ENCODE measurements at places on chromosomes 16 and 17.

GRCh38 chr17:27613433-27613832, 17.6 kb upstream of the LGALS9 start:
- no peak for DNase-seq

- DNase-seq, result no peak
Measured at GRCh38 chr16:66566051-66566901, at the start of gene CMTM1. Gene CMTM1, plus strand, starts transcription at chr16:66566439. Its CDS starts 75 bp downstream, at chr16:66566514.

DNA sequence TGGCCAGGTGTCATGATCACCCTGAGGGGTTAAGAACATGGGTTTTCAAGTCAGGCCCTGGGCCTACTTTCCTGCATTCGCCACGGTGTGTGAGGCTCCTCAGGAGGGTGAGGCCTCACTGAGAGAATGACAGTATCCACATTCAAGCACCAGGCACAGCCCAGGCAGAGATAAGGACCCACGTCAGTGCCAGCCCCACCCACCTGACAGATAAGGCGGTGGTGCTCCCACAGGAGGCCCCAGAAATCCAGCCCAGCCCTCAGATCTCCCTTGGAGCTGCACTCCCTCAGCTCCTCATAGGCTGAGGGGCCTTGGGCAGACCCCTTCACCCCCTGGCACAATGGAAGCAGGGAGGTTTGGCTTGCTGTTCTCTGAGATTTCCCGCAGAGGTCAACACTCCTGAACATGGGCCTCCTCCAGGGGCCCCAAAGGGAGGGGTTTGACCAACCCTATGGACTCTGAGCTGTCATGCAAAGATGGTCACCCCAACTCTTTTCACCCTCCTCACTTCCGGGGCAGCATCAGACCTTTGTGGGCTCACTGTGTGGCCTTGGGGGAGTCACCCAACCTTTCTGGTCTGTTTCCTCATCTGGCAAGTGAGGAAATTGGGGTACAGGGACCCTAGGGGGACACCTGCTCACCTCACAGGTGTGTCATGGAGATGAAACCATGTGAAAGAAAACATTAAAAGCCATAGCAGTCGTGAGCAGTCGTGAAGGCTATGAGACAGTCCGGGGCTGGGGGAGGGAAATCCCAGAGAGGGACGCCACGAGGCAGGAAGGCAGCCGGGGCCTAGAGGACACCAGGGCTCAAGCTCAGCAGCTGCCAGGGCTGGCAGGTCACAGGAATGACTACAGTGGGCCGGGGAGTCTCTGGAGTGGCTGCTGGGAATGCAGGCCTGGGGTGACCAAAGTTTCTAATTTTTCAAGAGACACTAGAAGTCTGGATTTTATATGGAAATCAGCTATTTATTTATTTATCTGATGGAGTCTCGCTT, 15.4 kb downstream of the PLLP start:
- DNase-seq, result no peak

- DNase-seq, result peak; percentile 57
Measured at GRCh38 chr17:66945147-66945835, 19.2 kb upstream of the CACNG4 start.

- DNase-seq, result no peak
Measured at GRCh38 chr17:82890339-82890730, 50.5 kb upstream of the ZNF750 start.

DNA sequence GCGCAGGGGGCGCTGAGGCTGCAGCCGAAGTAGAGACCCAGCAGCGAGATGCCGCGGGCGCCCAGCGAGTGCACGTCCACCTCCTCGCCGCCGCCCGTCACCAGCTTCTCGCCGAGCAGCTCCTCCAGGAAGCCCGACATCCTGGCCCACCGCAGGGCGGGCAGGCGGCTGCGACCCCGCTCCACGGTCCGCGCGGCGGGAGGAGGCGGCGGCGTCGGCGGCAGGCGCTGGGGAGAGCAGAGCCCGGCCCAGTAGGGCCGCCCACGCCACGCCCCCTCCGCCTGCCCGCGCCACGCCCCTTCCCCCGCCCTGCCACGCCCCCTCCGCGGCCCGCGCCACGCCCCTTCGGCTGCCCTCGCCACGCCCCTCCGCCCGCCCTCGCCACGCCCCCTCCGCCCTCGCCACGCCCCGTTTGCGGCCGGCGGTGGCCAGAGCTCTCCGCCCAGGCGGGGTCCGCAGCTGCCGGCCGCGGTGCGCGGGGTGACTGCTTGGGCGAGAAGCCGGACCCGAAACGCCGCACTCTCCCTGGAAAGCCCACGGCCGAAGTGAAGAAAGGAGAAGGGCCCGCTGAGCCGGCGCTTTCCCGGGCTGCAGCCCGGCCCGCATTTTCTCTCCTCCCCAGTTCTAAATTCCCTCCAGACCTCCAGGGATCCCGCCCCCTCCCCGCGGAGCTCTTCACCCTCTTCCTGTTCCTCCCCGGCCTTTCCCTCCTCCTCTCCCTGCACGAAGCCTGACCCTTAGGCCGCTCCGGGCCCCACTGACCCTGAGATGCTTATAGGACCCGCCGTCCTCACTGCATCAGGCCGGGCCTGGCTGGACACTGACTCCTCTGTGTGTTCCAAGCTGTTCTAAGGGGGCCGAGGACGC, at the start of gene NXN:
TSS of gene NXN (minus strand) at position 238 of the 867 bp plus-strand sequence.
- DNase-seq, result peak; percentile 76

DNA sequence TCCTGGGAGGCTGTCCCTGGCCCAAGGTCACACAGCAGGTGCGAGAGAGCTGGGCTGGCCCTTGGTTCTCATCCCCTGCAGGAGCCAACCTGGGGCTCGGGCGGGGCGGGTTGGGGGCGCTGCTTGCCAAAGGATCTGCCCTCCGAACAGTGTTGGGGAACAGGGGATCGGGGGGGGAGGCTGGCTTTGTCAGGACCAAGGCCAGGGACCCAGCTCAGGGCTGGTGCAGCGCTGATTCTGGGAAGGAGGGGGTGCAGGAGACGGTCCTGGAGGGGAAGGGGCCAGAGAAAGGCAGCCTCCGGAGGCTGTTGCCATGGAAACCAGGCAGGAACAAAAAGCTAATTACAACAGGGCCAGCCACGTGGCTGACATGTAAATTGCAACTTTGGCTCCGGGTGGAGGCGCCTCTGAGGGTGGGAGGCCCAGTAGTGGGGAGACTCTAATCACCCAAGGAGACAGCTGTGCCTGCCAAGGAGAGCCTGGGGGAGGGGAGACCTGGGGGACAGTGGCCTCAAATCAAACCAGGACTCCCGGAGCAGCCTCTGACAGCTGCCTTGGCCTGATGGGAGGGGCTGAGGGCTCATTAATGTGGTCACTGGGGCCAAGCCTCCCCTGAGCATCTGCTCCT, 1.3 kb downstream of the TUBB3 start:
- DNase-seq, result peak; percentile 71

- DNase-seq, result no peak
Measured at GRCh38 chr16:57518520-57518919, 17.9 kb downstream of the CCDC102A start.

DNA sequence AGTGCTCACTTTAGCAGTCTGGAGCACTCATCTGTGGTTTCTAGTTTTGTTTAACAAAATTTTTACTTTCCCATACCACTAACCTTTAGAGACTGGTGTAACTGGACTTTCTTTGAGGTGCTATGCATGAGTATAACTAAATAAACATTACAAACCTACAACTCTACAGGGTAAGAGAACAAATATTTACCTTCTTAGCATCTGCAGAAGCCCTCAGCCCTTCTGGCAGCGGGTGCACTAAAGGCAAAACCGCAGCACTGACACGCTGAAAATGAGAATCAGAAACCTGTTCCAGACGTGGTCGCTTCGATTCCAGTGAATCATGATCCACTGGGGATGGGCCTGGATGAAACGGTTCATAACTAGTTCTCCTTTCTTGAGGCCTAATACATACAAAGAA, 43.7 kb downstream of the NCOR1 start:
- peak; percentile 5 for DNase-seq

GRCh38 chr16:81578636-81579413, 134.2 kb downstream of the CMIP start:
- DNase-seq, result no peak

GRCh38 chr16:26169473-26169872, 477.7 kb downstream of the HS3ST4 start:
- no peak for DNase-seq

DNA sequence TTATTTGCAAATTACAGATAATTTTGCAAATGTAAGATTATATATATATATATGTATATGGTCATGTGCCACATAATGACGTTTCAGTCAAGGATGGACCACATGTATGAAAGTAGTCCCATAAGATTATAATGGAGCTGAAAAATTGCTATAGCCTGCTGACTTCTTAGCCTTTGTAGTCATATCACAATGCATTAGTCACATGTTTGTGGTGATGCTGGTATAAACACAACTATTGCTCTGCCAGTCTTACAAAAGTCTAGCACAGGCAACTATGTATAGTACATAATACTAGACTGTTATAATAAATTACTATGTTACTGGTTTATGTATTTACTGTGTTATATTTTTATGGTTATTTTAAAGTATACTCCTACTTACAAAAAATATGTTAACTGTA, 444.3 kb downstream of the KCNJ2 start:
- no peak for DNase-seq

Measured in MG63 (cell line).